ENCODE measurements at places on chromosomes 12 and 14.

DNA sequence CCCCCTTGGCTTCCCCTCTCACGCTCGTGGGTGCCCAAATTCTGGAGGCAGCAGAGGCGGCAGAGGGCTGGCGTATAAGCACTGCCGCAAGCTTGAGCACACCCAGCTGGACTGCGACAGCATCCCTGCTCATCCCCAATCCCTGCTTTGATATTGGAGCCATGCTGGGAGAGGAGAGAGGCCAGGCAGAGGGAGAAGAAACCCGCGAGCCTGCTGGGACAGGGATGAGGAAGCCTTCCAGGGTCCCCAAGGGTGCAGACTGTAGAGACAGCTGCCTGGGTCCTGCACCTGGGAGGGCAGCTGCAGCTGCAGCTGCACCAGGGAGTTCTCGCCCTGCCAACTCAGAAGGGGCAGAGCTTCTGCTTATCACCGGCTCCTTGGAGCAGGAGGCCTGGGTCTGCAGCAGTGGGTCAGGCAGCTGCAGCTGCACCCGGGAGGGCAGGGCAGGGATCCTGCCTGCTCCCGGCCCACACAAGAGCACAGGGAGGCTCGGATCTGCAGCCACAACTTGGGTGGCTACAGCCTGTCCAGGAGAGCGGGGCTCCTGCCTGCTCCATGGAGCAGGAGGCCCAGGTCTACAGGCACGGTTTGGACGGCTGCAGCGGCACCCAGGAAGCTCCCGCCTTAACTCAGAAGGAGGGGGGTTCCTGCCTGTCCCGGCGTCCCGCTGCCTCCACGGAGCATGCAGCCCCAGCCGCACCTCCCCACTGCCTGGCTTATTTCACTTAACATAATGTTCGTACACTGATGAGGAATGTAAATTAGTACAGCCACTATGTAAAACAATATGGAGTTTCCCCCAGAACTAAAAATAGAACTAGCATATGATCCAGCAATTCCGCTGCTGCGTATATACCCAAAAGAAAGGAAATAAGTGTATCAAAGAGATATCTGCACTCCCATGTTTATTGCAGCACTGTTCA lies 60.4 kb upstream of the SGPP1 start:
- no peak for DNase-seq

- DNase-seq = no peak
Observed at GRCh38 chr14:66472251-66472650, 13.9 kb upstream of the CCDC196 start.

- DNase-seq = peak; percentile 82
Observed at GRCh38 chr14:100078997-100079725, 13.9 kb downstream of the EVL start.

GRCh38 chr12:75489613-75490210 lies 9.2 kb downstream of the GLIPR1 start:
- peak; percentile 62 for DNase-seq

DNA sequence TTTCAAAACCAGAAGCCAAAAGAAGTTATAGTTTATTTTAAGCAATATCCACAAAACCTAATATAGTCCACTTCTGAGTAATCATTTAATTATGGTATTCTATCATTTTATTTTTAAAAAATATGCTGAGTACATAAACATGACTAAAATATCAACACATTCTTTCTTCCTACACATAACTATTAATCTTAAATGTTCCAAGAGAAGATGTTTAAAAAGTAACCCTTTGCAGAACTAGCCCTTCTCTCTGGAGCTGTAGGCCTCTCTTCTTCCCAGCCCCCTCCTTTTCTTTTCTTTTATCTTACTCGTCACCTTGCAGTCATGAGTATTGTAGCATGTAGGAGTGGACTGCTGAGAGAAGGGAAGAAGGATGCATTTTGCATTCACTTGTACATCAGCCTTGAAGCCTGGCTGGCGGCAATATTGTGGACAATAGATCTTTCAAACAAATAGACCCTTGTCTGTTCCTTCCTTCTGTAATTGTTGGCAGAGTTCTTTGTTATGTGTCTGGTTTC lies 941.9 kb downstream of the NRXN3 start:
- DNase-seq = no peak

DNA sequence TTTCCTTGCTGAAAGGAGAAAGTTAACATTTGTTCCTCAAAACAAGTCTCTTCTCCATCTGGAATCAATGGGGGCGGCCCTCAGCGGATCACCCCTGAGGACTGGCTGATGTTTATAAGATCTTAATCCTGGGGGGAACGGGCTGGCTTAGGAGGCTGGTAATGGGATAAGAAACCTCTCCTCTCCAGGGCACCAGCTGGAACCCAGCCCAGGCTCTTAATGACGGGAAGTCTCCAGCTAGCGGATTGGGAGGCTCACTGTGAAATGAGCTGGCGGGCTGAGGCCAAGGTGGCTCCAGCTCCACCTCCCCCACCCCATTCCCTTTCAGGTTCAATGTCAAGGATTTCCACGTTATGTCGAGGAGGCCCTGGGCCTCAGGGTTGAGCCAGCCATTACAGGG lies 1133.0 kb downstream of the VRK1 start:
- DNase-seq = no peak

GRCh38 chr12:31989571-31990362 lies 30.6 kb downstream of the RESF1 start:
- no peak for DNase-seq

- DNase-seq = no peak
Observed at GRCh38 chr14:36751920-36752319, 90.3 kb downstream of the PAX9 start.

DNA sequence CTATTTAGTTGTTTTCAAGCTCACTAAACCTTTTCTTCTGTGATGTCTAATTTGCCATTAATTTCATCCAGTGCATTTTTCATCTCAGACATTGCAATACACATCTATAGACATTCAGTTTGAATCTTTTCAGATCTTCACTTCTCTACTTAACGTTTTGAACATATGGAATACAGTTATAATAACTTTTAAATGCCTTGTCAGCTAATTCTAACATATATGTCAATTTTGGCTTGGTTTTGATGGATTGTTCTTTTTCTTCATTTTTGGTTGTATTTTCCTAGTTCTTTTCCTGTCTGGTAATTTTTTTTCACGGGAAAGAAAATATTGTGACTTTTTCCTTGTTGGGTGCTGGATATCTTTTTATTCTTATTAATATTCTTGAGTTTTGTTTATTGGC lies 215.3 kb downstream of the ATP23 start:
- no peak for DNase-seq

DNA sequence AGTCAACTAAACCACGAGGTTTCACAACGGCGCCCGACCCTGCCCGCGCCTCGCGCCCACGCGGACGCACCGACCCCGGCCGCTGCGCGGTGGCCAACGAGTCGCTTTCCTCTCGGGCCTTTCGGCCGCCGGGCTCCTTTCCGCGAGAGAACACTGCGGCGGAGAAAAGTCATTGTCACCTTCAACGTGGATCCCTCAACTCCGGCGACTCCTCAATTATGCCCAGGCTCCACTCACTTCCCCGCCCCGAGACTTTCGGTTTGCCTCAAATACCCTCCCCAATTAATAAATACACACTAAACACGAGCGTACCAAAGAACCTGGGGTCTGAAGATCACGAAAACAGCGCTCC lies 450 bp downstream of the SINHCAF start:
- DNase-seq = no peak

- peak; percentile 61 for DNase-seq
Observed at GRCh38 chr14:68695326-68695768, 97.5 kb downstream of the ZFP36L1 start.

GRCh38 chr12:1651946-1652345 lies 22.9 kb downstream of the WNT5B start:
- no peak for DNase-seq

DNA sequence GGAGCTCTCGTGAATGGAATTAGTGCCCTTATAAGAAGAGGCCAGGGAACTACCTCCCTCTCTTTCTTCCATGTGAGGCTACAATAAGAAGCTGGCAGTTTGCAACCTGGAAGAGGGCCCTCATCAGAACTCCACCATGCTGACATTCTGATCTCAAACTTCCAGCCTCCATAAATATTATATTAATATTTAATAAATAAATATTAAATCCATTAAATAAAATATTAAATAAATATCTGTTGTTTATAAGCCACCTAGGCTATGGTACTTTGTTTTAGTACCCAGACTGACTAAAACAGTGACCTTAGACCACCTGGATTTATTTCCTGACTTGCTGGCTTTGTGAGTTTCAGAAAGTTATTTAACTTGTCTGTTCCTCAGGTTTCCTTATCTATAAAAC lies 49.9 kb downstream of the ZNF641 start:
- no peak for DNase-seq

DNA sequence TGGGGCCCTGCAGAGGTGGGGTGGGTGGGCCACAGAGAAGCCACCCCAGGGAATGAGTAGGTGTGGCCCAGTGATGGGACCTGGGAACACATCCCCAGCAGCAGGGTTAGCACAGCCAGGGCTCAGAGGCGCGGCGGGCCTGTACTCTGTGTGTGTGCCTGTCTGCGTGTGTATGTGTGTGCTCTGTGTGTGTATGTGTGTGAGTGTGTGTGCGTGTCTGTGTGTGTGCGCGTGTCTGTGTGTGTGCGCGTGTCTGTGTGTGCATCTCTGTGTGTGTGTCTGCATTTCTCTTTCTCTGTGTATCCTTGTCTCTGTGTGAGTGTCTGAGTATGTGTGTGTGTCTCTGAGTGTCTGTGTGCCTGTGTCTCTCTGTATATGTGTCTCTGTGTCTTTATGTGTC lies 26.1 kb downstream of the KIF26A start:
- no peak for DNase-seq

DNA sequence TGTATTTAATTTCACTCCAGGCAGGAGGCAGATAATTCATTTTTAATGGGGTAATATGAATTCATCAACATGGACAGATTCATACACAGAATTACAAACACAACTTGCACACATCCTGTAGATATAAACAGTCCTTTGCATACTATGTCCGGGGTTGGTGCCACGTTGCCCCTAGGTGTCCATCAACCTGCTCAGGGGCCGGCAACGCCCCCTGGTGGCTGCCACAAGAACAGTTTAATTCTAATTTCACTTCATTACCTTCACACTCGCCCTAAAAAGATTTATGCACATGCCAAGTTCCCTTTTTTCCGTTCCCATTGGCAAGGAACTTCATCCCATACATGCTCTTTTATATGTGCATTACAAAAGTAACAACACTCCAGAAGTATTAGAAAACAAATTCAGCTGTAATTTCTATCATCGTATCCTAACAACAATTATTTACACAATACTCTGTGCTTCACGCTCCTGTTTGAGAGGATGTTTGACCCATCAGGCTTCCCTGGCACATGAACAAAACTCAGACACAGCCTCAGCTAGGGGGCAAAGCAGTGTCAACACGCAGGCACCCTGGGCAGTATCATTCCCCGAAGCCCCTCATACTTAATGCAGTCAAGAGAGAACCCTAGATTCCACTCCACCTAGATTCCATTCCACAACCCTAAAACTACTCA lies 15.5 kb downstream of the MANSC1 start:
- DNase-seq = peak; percentile 51

DNA sequence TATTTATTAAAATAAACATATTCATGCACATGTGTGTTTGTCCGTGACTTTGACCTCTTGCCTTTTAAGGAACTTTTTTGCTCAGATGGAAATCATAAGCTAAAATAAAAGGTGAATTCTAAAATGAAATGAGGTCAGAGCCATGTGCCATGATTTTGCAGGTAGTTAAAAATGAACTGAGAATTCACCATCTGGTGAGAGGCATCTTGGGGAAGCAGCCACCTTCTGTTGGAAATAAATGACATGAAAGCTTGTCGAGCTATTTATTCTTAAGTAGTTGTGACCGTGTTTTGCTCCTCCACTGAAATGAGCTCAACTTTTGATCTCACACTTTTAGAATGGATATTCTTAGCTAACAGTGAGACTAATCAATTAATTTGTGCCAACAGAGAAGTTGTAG lies 56.8 kb upstream of the CNOT2 start:
- DNase-seq = no peak

DNA sequence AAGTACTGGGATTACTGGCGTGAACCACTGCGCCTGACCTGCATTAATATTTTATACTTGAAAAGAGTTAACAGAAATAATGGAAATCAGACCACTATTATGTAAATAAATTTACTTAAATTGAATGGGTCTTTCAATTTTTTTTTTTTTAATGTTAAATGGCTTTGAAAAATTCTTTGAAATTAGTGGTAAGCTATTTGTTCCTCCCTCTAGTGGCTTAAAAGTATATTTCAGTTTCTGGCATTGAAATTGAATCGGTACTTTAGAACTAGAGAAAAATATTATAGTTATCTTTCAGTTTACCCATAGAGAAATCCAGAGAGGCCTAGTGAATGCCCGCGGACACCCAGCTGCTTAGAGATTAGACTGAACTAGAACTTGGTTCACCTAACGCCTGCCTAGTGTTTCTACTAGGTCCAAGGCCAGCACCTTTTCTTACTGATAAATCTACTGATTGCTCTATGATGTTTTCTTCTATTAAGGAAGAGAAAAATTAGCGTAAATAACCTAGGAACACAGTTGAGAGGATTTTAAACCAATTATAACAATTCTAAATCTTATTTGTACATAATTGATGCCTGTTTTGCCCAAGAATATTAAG lies 106.5 kb downstream of the EML1 start:
- no peak for DNase-seq

DNA sequence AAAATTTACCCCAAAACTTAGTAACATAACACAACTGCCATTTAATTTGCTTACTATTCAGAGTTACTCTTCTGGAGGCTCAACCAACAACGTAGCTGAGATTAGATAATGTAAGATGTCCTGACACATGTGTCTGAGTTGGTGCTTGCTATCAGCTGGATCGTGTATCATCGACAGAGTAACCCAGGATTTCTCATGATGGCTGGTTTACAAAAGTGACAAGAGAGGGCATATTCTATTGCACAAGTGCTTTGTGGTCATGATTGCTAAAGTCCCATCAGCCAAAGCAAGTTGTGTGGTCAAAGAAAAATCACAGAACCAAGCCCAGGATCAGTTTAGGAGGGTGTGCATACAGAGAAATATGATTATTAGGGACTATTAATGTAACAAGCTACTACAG lies 73.4 kb downstream of the CAPZA3 start:
- no peak for DNase-seq

GRCh38 chr12:48903982-48904411 lies 21.3 kb downstream of the FKBP11 start:
- peak; percentile 73 for DNase-seq

DNA sequence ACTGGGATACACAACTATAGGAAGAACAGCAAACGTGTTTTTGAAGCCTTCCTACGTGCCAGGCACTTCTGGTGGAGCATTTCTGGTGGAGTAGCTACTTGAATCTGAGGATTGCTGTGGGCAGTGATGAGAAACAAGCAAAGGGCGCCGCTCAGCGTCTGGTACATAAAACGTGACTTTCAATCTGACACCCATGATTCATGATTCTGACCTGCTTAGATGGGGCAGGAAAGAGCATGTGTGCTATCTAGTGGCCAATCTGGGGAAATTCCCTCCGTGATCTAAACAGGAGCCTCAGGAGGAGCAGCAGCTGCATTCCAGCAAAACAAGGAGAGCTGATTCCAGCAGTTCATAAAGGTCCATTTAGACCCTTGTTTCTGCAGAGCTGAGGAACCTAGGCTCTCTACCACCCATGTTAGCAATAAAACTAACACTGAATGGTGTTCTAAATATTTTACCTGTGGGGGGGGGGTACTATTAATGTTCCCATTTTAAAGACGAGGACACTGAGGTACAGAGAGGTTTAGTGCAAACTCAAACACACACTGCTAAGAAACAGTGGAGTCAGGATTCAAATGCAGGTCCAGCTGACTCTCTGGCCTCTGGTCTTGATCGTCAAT lies 37.8 kb downstream of the PAH start:
- peak; percentile 35 for DNase-seq

All from T-helper 2 cell treated with Interferon-gamma antibody and Interleukin-4, amounts not matched to agents 5 μg/mL and 100 μg/mL, for 36 hours (primary cell).